Stimulated activated CD8-positive, alpha-beta memory T cell treated with anti-CD3 and anti-CD28 coated beads, Interleukin-2, amount 100 ng/mL, for 1 hour (primary cell): ENCODE measurements at places on chromosomes 5 and 9.
A peak's percentile ranks its signal among the peaks of the same experiment; 100 is the strongest.

DNA sequence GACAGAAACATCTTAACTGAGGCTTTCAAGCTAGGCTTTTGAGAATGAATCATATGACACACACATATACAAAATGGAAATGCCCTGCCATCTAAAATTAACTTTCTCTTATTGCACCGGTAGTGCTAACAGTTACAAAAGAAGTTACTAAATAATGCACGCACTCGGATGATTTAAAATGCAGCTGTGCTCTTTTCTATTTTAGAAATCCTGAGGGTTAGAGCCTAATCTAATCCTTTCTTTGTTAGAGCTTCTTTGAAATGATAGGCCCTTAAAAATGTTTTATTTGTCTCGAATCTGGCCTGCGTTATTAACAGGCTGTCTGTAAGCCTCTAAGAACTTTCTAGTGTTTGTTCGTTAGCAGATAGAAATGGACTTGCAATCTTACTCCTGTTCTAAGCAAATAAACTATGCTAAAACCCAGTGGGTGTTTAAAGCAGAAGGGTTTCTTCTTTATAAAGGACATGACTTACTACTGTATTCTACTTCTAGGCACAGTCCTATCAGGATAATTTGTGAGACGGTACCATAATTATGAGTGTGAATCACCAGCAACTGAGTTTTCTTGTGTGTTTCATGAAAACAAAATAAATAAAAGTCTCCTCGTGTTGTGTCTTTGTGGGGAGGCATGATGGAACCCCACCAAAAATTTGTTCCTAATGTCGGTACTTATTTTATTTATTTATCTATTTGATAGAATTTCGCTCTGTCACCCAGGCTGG lies 69.2 kb upstream of the MYO10 start:
- DNase-seq, result no peak

GRCh38 chr5:15383469-15383868 lies 116.5 kb upstream of the FBXL7 start:
- DNase-seq, result no peak

DNA sequence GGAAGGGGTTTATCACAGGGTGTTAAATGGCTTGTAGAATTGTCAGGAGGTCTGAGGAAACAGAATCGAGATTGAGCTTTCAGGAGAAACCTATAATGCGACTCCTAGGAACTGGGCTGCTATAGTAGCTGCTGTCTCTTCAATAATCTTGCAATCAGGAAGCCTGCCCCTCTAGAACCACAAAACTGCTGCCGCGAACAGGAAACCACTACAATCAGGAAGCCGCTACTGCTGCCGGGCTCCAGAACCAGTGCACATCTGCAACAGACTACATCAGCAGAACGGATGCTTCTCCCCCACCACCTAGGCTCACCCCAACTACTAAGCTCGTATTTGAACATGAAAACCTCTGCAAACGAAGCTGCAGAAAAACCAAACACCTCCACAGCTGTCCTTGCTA lies 31.6 kb downstream of the TNFSF8 start:
- DNase-seq, result peak; percentile 59

- no peak for DNase-seq
These were observed 17.7 kb downstream of the IL31RA start for GRCh38 chr5:55868846-55869245.

GRCh38 chr5:11555171-11555570 lies 349.1 kb downstream of the CTNND2 start:
- DNase-seq, result no peak

DNA sequence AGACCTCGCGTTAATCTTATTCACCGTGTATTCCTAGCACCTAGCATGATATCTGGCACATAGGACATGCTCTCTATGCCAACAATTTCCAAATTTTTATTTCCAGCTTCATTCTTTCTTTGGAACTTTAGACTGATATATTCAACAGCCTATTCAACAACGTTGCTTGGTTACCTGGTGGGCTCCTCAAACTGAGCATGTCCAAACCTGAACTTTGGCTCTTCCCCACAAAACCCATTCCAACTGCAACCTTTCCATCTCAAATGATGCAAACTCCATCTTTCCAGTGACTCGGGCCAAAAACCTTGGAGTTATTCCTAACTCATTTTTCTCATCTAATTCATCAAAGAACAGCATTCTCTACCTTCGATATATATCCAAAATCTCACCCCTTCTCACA lies 525.2 kb downstream of the AGTPBP1 start:
- DNase-seq, result no peak

DNA sequence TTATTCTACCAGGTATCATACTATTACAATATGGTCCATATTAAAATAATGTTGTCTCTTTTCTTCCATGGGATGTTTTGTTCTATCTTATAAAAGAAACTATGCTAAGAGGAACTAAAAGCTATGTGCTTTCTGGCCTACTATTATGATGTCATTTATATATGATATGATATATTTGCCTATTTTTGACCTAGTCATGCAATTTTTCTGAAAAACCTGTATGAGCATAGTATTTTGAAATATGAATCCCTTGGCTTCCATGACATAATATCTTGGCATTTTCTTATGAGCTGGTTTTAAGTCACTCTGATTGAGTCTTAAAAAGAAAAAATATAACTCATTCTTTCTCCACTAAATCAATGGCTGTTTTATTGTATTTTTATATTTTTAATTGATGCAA lies 60.7 kb downstream of the MAN2A1 start:
- no peak for DNase-seq

DNA sequence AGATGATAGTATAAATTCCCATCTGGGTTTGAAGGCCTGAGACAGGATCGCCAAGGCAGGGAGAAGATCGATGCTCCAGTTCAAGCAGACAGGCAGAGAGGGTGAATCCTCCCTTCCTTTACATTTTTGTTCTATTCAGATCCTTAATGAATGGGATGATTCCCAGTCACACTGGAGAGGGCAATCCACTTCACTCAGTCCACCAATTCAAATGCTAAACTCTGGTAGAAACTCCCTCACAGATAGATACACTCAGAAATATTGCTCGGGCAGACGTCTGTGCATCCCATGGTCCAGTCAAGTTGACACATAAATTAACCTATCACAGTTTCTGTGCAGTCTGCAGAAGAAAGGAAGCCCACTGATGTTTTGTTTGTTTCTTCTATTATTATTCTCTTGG lies 193.1 kb upstream of the ZNF462 start:
- DNase-seq, result no peak

DNA sequence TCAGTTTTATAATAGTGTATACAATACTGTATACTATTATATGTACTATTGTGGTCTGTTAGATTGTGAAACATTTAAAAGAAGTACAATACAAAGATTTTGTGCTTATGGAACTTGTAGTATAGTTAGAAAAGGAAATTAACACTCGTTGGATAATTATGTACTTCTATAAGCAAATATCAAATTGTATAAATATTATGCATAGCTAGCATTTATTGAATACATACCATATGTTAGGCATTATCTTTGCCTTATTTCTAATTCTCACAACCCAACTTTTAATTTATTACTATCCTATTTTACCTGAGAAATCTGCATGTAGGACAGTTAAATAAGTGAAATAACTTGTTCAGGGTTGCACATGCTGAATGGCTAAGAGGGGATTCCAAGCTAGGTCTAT lies 37.5 kb downstream of the RAB3C start:
- no peak for DNase-seq

- DNase-seq, result no peak
These were observed 6.4 kb upstream of the RNU6ATAC start for GRCh38 chr9:134170532-134171315.

GRCh38 chr9:71001780-71002386 lies 119.5 kb downstream of the TRPM3 start:
- DNase-seq, result no peak

- DNase-seq, result no peak
These were observed 136.4 kb downstream of the SAXO1 start for GRCh38 chr9:18896531-18897179.

DNA sequence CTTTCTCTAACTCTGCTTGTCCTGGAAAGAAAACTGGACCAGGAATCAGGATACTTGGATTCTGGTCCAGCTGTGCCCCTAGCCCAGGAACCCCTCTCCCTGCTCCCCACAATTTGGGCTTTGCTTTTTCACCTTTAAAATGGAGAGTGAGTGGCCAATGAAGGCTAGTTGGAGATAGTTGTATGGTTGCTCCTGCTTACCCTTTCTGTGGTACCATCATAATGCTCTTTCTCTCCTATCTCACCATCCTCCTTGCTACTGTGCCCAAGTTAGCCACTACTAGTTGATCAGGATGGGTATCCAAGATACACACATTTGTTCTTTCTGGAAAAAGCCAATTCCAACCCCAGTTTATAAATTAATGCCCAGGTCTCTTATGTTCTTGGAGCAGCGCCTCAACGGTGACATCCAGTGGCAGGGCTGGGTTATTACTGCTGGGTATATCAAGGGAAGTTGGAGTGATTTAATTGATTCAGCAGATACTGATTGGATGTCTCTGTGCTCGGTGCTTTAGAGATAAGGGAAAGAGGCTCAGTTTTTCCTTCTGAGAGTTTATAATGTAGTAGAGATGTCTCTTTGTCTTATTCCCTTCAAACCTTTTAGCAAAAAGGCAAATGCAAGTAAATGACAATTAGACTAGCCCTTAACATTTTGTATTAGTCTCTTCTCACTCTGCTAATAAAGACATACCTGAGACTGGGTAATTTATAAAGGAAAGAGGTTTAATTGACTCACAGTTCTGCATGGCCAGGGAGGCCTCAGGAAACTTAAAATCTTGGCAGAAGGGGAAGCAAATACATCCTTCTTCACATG lies 38.5 kb downstream of the FAXDC2 start:
- peak; percentile 17 for DNase-seq

- no peak for DNase-seq
These were observed 17.9 kb downstream of the HSD17B4 start for GRCh38 chr5:119470105-119470763.

GRCh38 chr9:16532272-16532671 lies 338.2 kb downstream of the BNC2 start:
- no peak for DNase-seq

DNA sequence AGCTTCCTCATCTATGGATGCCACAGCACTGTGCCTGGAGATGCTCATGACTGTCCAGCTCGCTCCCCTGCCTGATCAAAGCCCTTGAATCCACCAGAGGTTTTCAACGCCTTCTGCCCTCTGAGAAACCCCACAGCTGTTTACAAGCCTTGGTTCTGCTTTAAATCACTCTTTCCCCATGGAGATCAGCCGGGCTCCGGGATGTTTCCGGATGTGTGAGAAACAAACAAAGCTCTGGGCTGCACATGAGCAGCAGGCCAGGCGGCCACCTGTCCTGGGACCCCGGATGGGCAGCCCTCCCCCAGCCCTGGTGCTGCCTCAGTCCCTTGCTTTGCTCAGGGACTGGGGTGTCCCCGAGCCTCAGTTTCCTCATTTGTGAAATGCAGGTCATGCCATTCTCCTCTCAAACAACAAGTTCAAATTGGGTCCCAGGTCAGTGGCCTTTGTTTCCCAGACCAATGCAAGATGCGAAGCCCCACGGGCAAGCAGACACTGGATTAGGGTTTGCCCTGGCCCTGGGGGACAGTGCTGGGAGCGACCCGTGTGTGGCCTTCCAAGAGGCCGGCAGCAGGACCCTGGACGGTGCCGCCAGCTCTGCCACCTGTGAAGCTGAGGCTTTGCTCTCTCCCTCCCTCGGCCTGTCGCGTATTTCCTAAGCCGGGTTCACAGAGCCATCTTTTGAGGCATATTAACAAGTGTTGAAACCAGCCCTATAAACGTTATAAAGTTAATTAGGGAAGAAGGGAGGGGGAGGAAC lies 42.4 kb upstream of the PHYKPL start:
- DNase-seq, result no peak

GRCh38 chr9:129332581-129332980 lies 154.5 kb upstream of the IER5L start:
- DNase-seq, result no peak

DNA sequence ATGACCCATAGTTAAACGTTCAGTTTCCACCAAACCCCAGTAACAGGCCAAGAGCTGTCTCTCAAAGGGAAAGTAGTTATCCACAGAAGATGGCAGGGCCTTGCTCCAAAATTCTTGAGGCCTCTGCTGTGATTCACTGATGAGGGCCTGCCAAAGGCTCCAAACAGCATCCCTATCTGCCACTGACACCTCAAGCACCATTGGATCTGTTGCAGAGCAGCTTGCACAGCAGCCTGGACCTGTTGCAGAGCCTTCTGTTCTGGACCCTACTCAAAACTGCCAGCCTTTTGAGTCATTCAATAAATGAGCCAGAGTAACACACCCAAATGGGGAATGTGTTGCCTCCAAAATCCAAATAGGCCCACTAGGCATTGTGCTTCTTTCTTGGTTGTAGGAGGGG lies 741.5 kb upstream of the RGMB start:
- DNase-seq, result no peak

GRCh38 chr9:76912636-76913275 lies 6.8 kb upstream of the PRUNE2 start:
- DNase-seq, result no peak

DNA sequence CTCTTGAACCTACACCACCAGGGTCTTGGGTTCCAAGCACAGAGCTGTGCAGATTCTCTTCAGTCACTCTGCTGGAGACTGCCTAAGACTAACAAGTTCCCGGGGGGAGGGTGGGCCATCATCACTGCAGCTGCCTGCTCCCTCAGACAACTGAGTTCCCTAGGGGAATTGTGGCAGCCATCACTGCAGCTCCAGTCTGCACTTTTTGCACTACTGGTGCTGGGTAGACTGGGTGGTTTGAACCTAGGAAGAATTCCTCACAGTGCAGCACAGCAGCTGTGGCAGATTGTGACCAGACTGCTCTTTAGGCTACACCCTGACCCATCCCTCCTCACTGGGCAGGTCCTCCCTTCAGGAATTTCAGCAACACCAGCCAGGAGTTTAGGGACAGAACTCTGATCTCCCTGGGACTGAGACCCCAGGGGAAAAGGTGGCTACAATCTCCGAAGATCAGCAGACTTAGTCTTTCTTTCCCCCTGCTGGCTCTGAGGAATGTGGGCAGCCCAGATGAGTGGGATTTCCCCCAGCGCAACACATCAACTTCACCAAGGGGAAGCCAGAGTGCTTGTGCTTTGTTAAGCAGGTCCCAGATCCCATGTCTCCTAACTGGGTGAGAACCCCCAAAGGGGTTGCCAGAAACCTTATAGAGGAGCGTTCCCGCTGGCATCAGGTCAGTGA lies 30.9 kb upstream of the RGMB start:
- no peak for DNase-seq

- DNase-seq, result no peak
These were observed 27.4 kb upstream of the SYNPO start for GRCh38 chr5:150612905-150613670.

DNA sequence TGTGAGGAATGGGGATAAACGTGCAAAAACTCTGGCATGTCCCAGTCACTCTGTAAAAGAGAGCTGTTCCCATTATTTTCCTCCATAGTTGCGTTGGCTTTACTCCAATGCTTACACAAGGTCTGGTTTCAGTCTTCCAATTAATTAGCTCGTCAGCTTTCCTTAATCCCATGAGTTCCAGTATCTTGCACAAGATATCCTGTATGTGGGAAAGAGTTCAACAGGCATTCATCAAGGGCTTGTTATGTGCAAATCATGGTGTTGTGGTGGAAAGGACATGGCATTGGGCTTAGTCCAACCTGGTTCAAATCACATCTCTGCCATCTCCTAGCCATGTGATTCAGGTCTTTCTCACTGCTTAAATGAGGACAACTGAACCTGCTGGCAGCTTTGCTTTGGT lies 77.5 kb upstream of the PANK3 start:
- DNase-seq, result no peak
